ENCODE measurements at places on chromosomes 4 and X.
A peak's percentile ranks its signal among the peaks of the same experiment; 100 is the strongest.

- peak; percentile 32 for DNase-seq
Measured at GRCh38 chr4:142516686-142517526, 329.2 kb downstream of the INPP4B start.

DNA sequence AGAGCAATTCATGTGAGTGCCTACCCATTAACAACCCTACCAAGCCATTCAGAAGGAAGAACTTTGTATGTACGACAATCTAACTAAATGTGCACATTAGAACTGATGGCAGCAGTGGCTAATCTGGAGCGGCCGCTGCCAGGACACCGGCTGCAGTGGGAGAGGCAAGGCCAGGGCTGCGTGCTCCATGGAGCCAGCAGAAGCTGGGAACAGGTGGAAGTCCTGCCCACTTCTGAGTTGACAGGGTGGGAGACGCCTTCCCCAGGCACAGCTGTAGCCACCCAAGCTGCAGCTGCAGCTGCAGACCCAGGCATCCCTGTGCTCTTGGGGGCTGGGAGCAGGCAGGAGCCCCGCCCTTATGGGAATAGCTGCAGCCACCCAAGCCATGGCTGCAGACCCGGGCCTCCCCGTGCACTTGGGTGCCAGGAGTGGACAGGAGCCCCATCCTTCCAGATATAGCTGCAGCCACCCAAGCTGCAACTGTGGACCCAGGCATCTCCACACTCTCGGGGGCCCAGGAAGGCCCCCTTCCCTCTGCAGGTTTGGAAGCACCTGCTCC is 79.1 kb upstream of the DDX60 start:
- DNase-seq = no peak

- no peak for DNase-seq
Measured at GRCh38 chr4:104772849-104773248, 278.2 kb upstream of the CXXC4 start.

GRCh38 chr4:153198719-153199118 is 5.5 kb upstream of the TRIM2 start:
- DNase-seq = peak; percentile 56

DNA sequence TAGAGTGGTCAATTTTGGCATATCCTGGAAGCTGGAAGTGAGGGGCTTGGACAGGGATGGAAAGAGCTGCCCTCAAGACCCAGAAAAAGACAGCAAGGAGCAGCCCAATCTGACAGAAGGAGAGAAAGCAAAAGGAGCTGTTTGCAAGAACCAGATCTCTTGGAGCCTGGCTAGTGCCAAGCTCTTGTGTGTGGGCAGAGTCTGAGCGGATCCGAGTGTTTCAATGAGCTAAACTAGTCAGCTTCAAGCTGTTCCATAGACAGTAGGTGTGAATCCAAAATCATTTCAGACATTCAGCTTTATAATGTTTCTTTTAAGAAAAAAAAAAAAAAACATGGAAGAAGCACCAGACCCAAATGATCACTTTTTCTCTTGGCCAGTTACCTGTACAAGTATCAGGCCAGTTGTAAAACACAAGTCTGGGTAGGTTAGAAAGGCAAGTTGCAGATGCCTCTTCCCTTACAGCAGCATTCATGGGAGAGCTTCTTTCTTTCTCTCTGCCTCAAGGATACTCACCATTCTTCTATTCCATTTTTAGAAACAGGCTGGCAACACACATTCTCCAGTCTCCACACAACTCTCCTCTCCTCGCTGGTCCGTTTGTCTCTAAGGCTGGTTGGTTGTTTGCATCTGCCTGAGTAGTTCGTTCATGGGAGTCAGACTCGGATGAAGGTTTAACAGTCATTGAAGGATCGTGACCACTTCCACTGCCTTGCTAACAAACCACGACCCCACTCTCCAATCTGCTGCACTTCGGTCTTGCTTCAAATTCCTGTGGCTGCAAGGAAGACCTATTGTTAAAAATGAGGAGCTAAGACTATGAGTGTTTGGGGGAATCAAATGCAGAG is 105.2 kb upstream of the GATB start:
- no peak for DNase-seq

DNA sequence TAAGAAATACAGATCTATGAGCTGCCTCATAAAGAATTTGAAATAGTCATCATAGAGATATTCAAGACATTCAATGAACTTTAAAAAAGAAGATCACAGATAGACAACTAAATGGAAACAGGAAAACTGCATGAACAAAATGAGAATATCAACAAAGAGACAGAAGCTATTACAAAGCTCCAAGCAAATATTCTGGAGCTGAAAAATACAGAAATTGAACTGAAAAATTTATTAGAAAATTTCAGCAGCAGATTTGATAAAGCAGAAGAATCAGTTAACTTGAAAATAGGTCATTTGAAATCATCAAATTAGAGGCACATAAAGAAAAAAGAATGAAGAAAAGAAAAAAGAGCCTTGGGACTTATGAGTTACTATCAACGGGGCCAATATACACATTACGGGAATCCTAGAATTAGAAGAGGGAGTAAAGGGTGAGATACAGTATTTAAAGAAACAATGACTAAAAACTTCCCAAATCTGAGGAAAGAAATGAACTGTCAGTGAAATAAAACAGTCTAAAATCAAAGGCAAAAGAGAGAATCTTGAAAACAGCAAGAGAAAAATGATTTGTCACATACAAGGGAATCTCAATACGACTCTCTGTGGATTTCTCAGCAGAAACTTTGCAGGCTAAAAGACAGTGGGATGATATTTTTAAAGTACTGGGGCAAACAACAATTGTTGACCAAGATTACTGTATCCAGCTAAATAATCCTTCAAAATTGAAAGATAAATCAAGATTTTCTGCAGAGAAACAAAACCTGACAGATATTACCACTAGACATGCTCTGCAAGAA is 641.6 kb downstream of the ANKRD50 start:
- DNase-seq = no peak

GRCh38 chrX:7194606-7195005 is 46.7 kb upstream of the PUDP start:
- no peak for DNase-seq

GRCh38 chr4:142741995-142742394 is 104.1 kb downstream of the INPP4B start:
- no peak for DNase-seq

DNA sequence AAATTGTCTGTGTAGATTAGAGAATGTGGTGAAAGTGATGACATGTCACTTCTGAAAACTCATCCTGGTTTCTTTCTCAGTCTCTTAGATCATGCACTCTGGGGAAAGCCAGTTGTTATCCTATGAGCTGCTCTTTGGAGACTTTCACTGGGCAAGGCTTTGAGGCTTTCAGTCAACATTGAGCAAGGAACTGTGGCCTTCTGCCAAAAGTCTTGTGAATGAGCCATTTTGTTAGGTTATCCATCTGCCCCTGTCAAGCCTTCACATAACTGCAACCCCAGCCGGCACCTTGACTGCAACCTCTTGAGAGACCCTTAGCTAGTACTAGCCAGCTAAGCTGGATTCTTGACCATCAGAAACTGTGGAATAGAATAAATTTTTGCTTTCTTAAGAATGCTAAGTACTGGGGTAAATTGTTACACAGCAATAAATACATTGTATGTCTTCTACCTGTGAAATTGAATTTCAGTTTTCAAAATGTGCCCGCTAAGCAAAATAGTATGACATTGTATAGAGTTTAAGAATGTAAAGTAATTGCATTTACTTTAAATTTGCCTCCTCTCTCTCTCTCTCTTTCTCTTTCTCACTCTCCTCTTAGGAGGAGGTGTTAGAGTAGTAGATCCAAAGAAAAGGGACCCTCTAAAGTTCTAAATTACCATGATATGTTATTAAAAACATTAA is 1273.0 kb downstream of the RAPGEF2 start:
- DNase-seq = no peak

- no peak for DNase-seq
Measured at GRCh38 chr4:186283311-186283710, 17.3 kb downstream of the F11 start.

DNA sequence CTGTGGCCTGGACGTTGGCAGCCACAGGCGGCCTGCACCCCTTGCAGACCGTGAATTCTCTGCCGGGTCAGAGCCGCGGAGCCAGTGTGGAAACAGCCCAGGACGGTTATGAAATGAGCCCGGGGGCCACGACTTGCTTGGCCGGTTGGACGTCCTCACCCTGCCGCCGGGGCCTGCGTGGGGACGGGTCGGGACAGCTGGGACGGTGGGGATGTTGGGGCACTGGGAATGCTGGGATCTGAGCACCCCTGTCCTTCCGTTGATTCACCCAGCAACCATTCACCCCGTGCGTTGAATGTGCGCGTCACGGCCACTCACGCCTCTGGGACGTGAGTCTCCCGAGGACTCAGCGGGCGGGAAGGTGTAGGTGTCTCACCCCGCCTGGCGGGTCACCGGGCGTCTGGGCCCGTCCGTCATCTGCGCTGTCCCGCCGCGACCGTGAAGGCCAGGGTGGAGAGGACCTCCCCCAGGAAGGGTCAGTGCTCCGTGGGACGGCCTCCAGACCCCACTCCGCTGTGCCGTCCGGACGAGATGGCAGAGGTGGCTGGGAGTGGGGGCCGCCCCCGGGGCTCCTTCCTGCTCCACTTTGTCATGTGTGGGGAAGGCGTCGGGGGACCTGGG is 4.5 kb upstream of the PLCXD1 start:
- DNase-seq = peak; percentile 72

- no peak for DNase-seq
Measured at GRCh38 chr4:71497078-71497477, 158.3 kb downstream of the SLC4A4 start.

- peak; percentile 18 for DNase-seq
Measured at GRCh38 chr4:19857380-19857779, 394.3 kb upstream of the SLIT2 start.

- DNase-seq = no peak
Measured at GRCh38 chr4:94519019-94519418, 67.3 kb downstream of the PDLIM5 start.

GRCh38 chrX:40290517-40290916 is 192.8 kb upstream of the BCOR start:
- no peak for DNase-seq

DNA sequence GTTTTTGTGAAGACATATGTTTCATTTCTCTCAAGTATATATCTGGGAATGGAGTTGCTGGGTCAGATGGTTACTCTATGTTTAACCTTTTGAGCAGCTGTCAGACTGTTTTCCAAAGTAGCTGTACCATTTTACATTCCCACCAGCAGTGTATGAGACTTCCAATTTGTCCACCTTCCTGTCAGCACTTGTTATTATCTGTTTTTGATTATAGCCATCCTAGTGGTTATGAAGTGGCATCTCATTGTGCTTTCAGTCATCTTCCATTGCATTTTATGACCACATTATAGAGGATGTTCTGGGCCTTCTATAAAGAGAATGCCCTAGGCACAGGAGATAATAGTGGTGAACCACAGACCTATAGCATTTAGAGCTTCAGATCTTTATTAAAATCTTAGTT is 39.2 kb downstream of the CLCN4 start:
- no peak for DNase-seq

DNA sequence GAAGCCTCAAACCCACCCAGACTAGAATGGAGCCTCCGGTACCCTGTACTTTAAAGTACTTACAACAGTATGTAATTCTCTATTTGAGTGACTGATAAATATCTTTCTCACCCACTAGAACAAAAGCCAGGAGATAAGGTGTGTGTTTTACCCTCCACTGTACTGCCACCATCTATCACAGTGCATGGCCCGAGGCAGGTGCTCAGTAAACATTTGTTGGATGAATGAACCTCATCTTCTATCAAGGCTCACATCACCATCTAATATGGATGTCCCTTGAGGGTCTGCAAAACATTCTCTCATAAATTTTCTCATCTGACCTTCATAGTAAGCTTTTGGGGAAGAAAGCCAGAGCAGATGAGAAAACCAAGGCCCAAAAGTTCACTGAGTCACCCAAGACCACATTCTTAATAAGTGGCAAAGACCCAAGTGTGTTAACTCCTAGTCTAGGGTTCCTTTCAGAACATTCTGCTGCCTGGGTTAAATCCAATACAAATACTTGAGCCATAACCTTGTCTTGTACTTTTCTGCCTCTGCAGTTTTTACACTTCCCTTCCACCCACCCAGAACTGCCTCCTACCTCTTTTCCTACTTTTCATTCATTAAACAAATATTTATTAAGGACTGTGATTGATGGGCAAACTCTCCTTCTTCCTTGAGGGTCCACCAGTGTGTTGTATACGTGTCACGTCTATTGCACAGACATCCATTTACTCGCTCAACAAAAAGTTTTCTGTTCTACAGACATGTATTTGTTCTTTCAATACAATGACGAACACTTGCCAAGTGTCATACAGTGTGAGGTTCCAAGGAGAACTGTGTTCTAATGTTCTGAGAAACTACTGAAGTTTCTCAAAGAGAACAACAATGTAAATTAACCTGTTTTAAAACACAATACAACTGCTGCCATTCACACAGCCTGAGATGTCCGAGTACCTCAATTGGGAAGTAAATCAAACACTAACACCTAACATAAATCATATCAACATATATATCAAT is 35.7 kb downstream of the APBB2 start:
- DNase-seq = peak; percentile 99

GRCh38 chr4:90542216-90542615 is 415.0 kb downstream of the CCSER1 start:
- DNase-seq = no peak

GRCh38 chr4:174528226-174528625 is 5.9 kb upstream of the HPGD start:
- peak; percentile 22 for DNase-seq
